ENCODE measurements at places on chromosomes 11 and 22. TPM values are rescaled to one million over a fixed set of nuclear protein-coding genes. Genes with fewer than 3 reads are reported as not detected.

DNA sequence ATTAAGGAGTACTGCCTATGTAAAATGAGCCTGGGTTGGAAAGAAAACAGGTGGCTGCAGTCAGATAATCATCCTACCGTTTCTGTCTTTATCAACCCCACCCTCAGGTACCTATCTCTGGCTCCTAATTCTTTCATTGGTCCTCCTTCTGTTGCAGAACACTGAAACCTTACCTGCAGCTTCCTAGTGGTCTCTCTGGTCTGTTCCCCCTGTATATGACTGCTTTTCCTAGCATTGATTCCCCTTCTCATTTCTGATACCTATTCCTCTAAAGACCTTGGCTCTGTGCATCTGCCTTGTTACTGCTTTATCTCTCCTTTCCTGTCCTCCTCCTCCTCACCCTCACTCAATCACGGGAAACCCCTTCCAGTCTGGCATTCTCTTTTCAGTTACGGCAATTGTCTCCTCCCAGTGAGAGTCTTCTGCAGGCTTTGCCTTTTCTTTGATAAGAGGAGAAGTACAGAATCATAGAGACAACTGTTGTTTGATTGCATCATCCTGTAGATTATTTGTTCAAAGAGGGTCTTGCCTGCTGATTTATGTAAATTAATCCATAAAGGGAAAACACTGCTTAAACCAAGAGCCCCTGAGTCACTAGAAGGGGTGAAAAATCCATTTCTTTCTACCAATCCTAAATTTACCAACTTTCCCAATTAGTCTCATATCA, 301.2 kb downstream of the AASDHPPT start:
- DNase-seq = no peak

DNA sequence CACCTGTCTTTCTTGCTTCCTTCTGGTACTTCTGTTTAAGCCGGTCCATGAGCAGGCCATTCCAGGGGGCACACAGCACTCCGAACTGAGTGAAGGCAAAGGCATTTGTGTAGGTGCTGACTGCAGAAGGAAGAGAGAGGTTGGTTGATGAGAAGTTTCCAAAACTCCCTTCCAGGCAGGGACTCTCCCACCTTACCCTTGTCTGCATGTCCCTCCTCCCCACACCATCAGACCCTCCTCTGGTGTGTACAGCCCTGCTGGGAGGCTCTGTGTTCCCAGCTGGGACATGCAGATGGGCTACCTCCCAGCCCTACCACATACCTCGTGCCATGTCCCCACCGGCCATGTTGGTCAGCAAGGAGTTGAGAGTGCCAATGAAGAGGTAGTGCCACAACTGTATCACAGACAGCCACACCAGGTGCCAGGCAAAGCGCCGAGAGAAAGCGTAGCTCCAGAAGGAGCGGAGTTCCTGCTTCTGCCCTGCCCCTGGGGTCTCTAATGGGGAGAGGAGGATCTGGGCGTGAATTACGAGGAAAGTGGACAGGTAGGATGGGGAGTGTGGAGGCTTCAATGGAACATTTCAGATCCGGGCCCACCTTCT, 12.2 kb downstream of the SLC43A3 start:
- DNase-seq = no peak

- DNase-seq = no peak
Measured at GRCh38 chr11:113378692-113379091, 8.9 kb upstream of the ANKK1 start.

DNA sequence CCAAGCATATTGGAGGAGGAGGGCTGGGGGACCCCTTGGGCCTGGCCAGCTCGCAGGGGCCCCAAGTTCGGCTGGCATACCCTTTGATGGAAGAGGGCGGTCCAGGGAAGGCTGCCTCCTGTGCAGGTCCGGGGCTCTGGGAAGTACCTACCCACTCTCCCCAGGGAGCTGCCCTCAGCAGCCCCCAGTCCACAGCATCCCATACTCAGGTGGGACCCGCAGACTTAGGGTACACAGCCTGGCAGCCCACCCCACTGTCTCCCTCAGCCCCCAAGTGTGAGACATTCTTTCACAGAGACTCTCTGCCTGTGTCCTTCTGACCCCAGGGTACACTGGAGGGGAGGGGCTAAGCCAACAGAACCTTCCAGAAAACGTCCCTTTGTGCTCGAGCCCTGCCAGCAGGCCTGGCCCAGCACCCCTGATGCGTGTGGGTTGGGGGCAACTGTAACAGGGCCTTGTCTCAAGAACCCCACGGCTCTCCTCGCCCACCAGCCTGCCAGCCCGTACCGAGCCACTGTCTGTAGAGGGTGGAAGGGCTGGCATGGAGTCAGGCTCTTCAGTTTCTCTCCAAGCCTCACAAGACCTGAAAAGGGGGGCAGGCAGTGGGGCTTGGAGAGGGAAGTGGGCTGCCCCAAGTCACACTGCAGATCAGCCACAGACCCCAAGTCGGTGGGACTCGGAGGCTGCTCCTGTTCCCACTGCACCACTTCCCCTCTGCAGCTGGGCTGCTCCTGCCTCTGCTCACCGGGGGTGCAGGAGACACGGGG, 7.0 kb upstream of the TNFRSF13C start:
- DNase-seq = no peak

GRCh38 chr11:103806130-103806895, 230.1 kb upstream of the DDI1 start:
- DNase-seq = peak; percentile 37

DNA sequence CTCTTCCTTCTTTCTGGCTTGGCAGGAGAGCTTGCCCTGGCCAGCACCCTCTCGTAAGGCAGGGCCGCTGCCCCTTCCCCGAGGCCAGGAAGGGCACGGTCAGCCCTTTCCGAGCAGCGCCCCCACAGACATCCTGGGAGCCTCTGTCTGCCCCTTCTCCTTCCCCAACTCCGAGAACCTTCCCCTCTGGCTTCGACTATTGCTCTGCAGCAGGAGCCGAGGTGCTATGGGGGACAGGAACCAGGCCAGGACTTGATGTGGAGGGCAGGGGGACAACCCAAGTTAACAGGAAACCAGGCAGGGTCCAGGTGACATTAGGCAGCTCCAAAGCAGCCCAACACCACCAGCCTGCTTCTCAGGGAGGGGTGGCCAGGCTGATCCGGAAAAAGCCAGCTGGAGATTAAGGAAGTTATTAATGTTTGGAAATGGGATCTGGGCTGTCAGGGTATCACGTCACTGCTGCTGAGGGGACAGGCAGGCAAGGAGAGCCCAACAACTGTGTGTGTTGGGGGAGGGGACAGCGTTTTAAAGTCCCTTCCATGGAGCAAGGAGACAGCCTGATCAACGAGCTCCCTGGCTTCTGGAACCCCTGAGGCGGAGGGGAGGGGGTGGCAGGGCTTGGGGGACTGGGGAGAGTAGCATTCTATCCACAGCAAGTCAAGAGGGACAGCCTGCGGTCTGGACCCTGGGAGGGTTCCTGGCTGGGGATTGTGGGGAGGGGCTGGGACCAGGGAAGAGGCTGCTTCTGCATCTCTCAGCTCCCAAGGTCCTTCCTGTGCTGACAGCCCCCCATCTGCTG, 27.3 kb downstream of the SYT7 start:
- no peak for DNase-seq

- DNase-seq = no peak
Measured at GRCh38 chr11:5694642-5695041, 5.1 kb downstream of the TRIM22 start.

GRCh38 chr22:36823186-36823839, 6.5 kb upstream of the PVALB start:
- no peak for DNase-seq

PKP3 gene
- total RNA-seq = 71.2 TPM

PGM2L1 gene
- 6.1 TPM for total RNA-seq

DNA sequence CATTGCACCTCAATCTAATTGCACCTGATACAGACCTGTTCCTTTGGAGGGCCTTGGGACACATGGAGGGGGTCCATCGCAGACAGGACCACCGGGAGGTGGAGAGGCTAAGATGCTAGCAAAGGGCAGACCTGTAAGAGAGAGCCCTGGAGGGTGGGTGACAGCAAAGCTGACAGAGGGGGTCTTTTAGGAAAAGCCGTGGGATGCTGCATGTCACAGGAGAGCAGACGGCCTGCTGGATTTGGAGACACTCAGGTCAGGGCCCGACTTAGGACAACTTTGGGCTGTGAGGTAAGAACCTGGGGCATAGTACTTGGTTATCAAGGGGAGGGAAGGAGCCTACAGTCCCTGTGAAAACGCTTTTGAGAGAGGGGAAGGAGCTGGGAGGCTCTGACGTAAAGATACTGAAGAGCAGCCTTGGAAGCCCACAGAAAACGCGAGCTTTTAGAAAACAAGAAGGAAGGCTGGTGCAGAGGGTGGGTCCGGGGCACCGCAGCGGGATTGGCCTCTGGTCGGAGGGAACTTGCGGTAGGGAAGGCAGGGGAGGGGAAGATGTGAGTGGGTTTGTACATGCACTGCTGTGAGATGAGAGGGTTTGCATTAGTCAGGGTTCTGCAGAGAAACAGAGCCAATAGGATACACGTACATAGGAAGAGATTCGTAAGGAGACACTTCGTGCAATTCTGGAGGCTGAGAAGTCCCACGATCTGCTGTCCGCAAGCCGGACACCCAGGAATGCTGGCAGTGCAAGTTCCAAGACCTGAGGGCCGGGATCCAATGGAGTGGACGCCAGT, 868.5 kb downstream of the TBC1D22A start:
- no peak for DNase-seq

DNA sequence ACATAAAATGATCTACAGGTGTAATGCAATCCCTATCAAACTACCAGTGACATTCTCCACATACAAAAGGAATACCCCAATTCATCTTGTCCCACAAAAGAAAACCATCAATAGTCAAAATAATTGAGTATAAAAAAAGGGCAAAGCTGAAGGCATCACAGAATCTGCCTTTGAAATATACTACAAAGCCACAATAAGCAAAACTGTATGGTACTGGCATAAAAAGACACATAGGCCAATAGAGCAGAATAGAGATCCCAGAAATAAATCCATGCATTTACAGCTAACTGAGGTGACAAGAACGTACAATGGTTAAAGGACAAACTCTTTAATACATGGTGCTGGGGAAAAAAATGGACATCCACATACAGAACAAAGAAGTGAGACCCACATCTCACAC, 31.8 kb downstream of the ZNF195 start:
- no peak for DNase-seq

DNA sequence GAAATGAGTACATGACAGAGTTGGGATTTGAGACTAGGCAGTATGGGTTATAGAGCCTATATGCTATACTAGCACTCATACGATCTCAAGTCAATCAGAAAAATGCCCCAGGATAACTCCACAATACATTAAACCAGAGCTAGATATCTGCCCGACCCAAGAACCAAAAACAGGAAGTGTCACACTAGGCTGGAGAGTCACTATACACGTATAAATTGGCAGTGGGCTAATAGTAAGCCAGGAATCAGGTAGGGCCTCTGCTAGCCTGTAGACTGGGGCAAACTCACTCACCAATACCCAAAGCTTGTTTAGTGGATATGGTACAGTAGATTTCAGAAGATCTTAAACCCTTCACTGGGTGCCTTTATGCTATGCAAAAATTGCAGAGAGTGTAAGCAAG, 16.2 kb upstream of the EIF4G2 start:
- no peak for DNase-seq

DNA sequence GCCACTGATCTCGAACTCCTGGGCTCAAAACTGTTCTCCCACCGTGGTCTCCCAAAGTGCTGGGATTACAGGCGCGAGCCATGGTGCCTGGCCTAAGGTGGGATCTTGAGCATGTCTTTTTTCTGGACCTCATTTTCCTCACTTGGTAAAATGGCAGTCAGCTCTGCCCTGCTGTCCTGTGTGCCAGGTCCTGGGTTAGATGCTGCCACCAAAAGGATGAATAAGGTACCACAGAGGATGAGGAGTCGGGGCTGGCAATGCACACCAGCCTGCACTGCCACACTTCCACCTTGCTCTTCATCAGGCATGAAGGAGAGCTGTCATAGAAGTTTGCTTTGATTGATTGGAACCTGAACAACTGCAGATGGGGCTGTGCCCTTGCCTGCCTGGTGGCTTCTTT, 32.3 kb downstream of the ACO2 start:
- no peak for DNase-seq

- no peak for DNase-seq
Measured at GRCh38 chr22:28570696-28571373, 108.8 kb downstream of the TTC28 start.

AIFM3 gene
- 0.20 TPM for total RNA-seq

DNA sequence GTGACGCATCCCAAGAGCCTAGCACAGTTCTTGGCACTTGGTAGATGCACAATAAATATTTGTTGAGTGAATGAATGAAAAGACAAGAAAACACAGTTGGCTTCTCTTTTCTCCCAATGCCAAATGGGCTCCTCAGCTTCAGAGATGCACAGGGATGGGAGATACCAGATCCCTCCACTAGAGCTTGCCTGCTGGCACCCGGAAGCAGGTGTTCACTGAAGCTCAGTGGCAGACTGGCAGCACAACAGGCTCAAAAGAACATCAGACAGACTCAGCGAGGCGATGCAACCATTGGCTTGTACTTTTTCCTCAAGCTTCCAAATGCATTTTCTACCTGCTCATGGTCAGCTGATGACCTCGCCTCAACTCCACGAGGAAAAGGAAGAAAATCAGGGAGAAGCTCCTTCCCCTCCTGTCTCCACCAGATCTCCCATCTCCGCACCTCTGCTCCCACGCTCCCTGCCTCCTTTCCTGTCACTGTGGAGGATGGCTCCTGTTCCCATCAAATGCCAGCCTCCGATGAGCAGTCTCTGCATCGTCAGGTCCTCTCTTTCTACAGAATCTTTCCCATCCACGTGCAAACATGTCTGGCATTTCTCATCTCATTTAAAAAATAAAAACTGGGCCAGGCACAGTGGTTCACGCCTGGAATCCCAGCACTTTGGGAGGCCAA, 5.8 kb downstream of the RAPSN start:
- no peak for DNase-seq

CCDC88B gene
- total RNA-seq = 5.9 TPM

DNA sequence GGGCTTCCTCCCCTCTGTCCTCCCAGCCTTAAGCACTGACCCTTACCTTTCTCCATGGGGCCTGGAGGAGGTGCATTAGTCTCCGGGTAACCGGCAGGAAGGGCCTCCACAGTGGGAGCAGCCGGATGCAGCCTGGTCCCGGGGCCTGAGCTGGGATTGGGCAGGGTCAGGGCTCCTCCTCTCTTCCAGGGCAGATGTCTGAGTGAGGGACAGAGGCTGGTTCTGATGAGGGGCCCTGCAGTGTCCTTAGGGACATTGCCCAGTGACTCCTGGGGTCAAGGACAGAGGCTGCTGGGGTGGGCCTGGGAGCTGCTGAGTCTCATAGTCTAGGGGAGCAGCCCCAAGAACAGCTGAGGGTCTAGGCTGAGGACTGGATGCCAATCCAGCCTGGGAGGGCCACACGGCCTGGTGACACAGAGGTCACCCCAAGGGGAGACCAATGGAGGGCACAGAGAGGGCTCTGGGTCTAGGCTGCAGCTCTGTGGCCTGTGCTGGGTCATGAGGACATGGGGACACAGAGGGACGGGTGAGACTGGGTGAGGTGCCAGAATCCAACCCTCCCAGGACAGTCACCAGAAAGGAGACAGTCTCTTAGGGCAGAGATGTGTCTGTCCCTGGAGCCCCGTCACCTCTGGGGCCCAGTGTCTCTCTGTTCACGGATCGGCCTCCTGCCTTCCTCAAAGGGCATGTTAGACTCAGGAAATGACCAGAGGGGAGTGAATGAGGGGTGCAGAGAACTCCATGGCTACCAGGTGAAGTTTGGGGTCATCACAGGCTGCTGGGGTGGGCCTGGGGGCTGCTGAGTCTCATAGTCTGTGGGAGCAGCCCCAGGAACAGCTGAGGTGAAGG, 6.5 kb downstream of the IGLL5 start:
- DNase-seq = no peak

GRCh38 chr11:9158898-9159391, 67.5 kb upstream of the SCUBE2 start:
- DNase-seq = no peak
